ENCODE measurements at places on chromosomes 2 and 18.

GRCh38 chr18:13612196-13612997, 114.0 kb downstream of the FAM210A start:
- DNase-seq = no peak

DNA sequence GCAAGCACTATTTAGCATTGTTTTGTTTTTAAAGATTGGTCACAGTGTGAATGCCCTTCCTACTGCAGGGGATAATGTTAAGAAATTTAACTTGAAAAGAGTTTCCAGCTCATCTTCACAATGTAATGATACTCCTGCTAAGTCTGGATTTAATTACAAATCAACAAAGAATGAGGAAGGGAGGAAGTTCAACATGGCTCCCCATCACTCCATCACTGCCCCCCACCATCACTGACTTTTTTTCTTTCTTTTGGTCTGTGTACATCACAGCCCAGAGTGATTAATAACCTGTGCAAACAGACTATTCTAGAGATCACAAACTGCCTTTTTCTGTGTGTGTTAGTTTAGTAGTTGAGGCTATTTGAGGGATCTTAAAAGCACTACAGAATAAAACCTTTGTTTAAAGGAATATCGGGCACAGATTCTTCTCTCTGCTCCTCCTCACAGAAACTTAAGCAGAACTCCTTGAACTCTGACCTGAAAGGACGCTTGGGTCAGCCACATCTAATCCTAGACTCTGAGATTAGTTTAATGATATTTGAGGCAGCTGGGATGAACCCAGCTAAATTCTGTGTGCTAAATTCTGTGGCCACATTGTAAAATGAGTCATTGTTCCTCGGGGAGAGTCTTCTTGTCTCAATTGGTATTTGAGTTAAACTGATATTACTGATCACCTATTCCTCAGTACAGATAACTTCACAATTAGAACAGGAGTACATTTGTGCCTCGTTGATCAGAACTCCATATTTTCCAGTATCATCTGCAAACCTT, 47.8 kb downstream of the SATB2 start:
- DNase-seq = no peak

GRCh38 chr2:207475546-207475945, 54.2 kb upstream of the CREB1 start:
- DNase-seq = no peak

DNA sequence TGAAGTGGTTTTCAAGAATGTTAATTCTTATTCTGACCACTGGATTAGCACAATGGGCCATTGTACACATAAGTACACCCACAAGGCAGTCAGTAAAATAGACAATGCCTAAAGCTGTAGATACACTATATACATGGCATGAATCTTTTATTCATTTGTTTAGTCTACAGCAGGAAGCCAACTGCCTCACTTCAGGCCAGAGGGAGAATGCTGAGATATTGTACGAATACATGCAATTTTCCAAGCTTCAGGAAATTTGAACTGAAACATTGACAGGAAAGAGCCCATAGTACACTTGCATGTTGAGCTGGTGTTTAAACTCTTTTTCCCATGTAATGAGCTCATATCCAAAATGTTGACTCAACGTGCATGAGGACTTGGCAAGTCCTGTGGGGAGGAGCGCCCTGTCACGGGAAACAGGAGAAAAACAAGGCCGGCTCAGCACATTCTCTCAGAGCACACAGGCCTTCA, 111.6 kb upstream of the CYP1B1 start:
- no peak for DNase-seq

DNA sequence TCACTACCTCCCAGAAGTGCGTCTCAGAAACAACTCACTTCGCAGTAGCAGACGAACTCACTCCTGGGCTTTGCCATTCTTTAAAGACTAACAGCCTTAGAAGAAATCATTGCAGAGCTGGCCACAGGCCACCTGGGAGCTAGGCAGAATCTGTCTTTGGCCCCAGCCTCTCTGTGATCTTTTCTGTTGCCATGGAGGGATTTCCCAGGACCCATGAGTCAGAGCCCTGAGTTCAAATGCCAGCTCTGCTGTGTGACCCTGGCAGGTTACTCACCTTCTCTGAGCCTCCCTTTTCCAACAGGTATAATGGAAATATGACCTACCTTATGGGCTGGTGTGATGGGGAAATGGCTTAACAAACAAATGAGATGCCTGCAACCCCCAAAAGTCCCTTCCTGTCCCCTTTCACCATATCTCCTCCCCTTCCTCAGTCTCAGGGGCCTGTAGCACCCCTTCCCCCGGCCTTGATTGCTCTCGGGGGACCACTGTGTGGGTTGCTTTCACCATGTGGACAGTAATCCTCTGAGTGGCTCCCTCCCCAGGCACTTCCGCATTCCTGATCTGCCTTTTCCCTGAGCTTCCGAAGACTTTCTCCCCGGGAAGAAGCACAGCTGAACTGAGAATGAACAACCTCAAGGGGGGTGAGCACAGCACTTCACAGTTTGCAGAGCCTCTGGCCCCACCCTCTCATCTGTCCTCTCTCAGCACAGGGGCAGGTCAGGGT, 34.0 kb upstream of the SLC66A3 start:
- DNase-seq = no peak

DNA sequence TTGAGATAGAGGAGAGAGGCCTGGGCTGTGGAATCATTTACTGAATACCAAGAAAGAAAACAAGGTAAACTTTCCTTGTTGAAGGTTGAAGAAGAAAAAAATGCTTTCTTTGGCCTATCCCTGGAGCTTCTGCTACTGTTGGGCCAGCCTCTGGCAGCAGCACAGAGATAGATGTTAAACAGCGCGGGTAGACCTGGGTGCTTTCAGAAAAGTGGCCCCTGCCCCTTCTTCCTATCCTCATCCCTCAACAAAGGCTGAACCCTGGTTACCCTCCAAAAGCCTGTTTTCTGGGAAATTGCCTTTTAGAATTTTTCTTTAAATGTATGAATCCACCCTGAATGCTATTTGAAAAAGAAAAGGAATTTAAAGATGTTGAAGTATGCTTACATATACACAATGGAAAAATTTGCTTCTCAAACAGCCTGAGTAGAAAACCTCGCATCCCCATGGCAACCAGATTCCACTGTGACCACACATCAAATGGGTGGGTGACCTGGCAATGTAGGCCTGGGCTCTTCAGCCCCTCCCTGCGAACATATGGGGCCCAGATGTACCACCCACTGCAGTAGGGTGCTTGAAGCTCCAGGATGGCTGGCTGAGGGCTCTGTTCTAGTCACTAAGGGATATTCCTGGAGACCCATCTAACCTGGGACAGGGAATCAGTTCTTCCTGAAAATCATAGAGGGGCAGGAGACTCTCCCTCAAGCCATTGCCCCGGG, 23.4 kb upstream of the CHRNA1 start:
- no peak for DNase-seq

GRCh38 chr18:9137168-9138066, 836 bp downstream of the ANKRD12 start:
- DNase-seq = no peak

DNA sequence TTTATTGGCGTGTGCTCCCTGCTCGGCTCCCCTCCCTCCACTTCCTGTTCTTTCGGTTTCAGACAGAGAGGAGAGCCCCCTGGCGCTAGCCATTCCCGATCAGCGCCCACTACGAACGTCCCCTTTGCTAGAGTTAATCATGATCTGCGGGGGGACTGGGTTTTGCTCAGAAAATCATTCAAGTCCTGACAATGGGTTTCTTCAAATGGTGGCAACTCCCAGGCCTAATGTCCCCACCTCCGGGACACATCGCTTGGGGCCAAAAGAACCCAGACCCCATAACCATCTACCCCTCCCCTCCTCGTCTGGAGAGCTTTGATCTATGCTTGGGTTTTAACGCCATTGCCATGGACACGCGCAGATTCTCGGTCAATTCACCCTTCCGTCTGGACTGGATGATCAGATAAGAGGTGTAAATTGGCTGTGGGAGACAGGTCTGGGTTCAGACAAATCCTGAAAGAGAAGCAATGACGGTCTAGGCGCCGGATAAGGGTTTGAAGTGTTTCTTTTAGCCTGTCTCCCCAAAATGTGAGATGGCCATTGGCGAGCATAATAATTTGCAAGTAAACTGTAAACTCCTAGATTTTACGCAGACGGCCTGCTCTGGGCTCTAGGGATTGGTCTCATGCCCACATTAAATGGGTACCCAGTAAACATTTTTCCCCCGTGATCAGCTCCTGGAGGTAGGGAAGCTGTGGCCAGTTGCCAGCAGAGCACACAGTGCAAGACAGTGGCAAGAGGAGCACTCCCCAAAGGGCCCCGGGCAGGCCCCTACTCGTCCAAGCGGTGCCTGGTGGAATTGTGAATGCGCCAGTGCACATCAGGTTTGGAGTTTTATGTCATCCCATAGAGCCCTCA, 4.7 kb downstream of the NRP2 start:
- DNase-seq = no peak

DNA sequence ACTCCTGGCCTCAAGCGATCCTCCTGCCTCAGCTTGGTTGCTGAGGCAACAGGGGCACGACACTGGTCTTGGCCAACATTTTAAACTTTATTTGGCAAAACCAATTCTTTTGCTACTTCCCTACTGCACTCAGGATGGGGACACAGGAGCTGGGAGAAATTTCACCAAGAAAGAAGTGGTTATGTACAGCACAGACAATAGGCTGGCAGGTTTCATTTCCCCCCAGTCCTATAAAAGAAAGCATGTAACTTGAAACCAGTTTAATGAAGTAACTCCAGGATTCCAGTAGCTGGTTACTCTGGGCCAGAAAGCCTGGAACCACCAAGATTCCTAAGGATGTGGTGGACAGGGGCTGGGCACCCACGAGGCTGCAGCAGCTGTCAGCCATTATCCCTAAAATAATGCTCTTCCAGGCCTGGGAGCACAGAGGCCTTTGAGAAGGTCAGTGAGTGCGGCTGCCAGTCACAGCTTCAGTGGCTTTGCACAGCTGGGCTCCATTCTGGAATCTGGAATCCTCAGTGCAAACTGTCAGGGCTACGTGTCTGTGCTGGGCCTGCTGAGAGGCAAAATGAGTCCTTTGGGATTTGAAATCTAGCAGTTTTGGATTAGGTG, 142.3 kb upstream of the ITGA6 start:
- no peak for DNase-seq

DNA sequence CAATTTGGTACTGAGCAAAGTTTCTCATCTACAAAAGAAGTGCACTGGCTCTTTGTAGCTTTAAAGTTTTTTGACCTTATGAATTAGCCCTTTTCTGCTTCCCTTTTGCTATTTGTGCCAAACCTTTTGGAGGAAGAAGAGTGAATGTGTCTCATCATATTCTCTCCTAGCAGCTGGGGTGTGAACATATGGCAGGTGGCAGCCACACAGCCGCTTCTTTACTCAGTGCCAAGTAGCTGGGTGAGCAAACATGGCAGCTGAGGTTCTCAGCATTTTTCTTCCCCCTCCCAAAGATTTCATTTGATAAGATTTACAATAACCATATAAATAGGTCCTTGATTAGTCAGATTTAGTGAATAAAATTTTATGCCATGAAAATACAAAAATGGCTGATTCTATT, 46.7 kb upstream of the STK17B start:
- no peak for DNase-seq

GRCh38 chr2:32442020-32442467, 85.2 kb downstream of the BIRC6 start:
- no peak for DNase-seq

DNA sequence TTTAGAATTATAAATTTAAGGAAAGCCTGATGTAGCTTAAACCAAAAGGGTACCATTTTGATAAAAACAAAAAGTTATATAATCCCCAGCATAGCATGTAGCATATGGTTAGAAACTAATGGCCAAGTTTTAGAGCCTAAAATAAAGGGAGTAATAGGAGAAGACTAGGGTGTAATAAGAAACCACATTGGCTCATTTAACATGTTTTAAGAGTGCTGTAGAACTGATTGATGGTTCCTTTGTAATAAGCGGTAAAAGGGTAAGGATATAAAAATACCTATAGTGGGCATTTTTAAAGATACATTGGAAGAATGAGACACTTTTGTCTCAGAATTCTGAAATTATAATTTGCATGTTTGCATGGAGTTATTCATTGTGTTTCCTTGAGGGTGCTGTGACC, 1.9 kb downstream of the PSMA8 start:
- no peak for DNase-seq

DNA sequence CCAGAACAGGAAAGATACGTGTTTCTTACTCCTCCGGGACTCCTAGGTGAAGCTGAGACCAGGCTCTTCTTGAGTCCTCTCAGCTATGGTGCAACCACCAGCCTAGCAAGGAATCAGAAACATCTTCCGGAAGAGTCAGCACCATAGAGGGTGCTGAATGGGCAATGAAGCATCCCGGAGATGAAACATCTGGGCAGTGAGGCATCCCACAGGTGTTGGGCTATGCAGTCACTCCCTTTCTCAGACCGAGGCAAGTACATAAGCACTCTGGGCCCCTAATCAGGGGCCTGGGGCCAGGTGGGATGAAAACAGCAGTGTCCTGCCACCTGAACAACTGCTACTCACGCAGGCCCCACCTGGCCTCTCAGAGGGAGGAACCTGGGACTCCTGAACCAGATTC, 1.4 kb upstream of the CAPN10 start:
- peak; percentile 61 for DNase-seq

DNA sequence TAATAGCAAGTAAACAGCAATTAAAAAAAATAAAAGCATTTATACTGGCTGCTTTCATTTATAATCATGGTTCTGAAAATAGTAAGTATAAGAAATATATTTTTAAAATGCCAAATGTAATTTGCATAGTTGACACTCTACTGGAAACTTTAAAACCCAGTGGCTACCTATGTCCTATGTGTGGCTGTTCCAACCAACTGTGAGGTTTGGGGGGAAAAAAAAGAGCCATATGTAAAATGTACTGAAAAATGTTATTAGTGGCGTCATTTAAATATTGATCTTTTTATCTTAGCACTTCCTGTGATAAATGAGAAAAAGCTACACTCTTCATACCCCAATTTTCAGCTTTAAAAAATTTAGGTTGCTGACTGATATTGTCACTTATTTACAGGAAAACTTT, 270.7 kb downstream of the TCF4 start:
- DNase-seq = no peak

GRCh38 chr2:33275689-33276444, 200.6 kb upstream of the RASGRP3 start:
- no peak for DNase-seq

- DNase-seq = no peak
Observed at GRCh38 chr2:85914922-85915321, 26.1 kb upstream of the ST3GAL5 start.
